ENCODE measurements at places on chromosomes 3 and 15.

DNA sequence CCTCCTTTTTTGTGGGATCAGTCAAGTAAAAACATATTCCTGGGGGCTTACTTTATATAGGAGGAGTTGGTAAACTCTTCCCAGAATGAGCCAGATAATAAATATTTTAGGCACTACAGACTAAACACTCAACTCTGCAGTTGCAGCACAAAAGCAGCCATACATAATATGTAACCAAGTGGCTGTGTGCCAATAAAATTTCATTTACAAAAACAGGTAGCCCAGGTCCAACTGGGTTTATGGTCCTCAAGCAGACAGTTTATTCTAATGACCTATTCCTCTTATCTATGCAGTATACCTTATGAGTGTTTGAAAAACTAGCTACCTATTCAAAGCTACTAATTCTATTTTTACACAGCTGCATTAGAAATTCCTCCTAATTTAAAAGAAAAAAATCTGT lies 61.8 kb downstream of the FAIM start:
- no peak for DNase-seq

- no peak for DNase-seq
Measured at GRCh38 chr3:45795509-45795881, 841 bp downstream of the SLC6A20 start.

GRCh38 chr3:69088063-69088462 lies 3.3 kb downstream of the ARL6IP5 start:
- no peak for DNase-seq

- no peak for DNase-seq
Measured at GRCh38 chr3:183259621-183260020, 6.6 kb downstream of the B3GNT5 start.

- DNase-seq, result no peak
Measured at GRCh38 chr3:54337846-54338245, 215.5 kb downstream of the CACNA2D3 start.

DNA sequence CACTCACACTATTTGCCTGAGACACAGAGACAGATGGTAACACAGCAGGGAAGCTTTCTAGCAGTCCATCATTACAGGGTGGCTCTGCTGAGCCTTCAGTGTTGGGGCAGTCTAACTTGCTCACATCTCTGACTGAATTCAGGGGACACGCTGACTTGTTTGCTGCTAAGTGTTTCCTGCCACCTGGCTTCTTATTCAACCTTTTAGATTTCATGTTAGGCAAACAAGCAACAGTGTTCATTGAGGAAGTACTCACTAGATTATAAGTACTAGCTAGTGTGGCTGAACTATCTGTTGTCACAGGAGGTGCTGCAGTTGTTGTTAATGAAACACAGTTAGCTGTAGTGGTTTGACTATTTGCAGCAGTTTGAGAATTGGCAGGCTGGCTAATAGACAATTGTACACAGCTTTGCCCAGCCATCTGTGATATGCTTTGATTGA lies 37.3 kb downstream of the USF3 start:
- DNase-seq, result no peak

DNA sequence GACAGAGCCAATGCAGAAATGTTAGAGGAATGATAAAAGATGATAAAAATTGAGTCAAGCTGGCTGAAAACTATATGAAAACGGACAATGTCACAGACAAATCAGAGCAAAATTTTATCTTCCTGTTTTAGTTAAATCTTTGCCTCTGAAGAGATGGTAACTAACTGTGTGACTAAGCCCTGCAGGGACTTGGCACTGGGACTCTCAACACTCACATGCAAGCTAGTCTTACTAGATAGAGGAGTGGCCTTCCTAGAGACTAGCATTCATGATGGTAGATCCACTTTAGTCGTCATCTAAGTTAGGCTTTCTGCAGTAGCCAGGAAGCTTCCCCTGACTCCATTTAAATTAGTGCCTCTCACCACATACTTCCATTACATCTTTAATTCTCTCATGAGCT lies 4.1 kb downstream of the CCDC191 start:
- no peak for DNase-seq
